ENCODE measurements at places on chromosomes 1 and 21. TPM values are rescaled to one million over a fixed set of nuclear protein-coding genes. Genes with fewer than 3 reads are reported as not detected.
A peak's percentile ranks its signal among the peaks of the same experiment; 100 is the strongest.

The KRTAP6-3 gene
- total RNA-seq, result not detected

The KRTAP19-3 gene
- total RNA-seq, result not detected

The RAB29 gene
- 13.6 TPM for total RNA-seq

The ATAD3A gene
- total RNA-seq, result 39.8 TPM

The GBP5 gene
- total RNA-seq, result 0.56 TPM

The C1QB gene
- total RNA-seq, result not detected

The SPRR4 gene
- not detected for total RNA-seq

The PDZK1 gene
- total RNA-seq, result 29.6 TPM

DNA sequence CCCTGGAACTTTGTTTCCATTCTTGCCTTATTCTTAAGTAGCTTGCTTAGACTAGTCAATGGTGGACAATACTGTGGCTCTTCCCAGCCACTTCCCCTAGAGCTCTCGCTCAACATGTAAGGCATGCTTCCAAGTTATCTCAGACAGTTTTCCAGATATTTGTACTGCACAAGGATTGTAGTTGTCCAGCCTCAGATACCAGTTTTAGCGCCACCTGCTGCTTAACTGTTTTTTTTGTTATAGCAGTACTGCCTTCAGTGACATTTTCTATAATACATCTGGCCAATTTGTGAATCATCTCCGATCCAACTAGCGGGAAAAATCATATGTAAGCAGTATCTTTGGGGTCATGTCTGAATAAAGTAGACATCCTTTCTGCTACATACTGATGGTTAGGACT, 346.7 kb upstream of the ADGRL4 start:
- DNase-seq, result no peak

- no peak for DNase-seq
These were observed 48.7 kb upstream of the PSEN2 start for GRCh38 chr1:226821719-226822085.

GRCh38 chr1:3672231-3672970, 20.1 kb downstream of the TP73 start:
- DNase-seq, result no peak

DNA sequence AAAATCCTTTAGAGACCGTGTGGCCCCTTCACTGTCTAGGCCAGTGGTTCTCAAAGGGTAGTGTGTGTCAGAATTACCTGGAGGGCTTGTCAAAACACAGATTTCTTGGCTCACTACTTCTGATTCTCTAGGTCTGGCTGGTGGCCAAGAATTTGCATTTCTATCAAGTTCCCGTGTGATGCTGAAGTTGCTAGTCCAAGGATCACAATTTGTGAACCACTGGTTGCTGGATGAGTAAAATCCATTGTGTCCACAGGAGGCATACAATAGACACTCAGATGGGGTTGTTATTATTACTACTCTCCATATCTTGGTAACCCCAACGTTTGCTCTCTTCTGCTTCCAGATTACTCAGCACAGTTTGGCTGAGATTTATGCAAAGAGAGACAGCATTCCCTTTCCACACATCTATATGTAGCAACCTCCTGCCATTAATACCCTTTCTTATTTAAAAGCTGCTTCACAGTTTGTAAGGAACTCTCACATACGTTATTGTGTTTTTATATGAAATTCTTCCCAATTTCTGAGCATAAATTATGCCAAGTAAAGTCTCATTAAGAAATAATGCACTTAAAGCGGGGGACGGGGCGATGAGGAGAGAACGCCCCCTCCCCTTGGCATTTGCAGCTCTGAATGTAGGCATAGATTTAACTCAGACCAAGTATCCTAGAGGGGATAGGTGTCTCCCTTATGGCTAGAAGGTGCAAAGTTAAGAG, 720 bp upstream of the TMCC2 start:
- DNase-seq, result no peak

DNA sequence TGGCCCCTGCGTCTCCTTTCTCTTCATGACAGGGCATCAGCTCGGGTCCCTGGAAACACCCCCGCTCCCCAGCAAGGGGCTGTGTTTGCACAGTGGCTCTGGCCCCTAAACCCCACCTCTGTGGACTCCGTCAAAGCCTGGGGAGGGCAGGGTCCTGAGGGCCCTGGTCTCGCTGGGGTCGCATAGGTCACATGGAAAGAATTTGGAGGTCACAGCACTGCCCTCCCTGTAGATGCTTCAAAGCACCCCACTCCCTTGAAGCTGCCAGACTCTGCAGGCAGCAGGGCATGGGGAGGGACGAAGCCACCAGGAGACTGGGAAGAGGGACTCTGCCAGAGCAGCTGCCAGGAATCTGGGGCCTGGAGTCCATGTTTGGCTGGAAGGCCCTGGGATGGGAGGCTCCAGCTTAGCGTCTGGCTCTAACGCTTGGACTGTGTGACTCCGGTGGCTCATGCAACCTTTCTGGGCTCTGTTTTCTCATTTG, 36.6 kb upstream of the ECE1 start:
- no peak for DNase-seq

- DNase-seq, result no peak
These were observed 126.5 kb downstream of the SPATA46 start for GRCh38 chr1:162250004-162250730.

- no peak for DNase-seq
These were observed 128.9 kb downstream of the SIK1 start for GRCh38 chr21:43297989-43298388.

- DNase-seq, result no peak
These were observed 8.1 kb downstream of the KAZN start for GRCh38 chr1:14606632-14607031.

DNA sequence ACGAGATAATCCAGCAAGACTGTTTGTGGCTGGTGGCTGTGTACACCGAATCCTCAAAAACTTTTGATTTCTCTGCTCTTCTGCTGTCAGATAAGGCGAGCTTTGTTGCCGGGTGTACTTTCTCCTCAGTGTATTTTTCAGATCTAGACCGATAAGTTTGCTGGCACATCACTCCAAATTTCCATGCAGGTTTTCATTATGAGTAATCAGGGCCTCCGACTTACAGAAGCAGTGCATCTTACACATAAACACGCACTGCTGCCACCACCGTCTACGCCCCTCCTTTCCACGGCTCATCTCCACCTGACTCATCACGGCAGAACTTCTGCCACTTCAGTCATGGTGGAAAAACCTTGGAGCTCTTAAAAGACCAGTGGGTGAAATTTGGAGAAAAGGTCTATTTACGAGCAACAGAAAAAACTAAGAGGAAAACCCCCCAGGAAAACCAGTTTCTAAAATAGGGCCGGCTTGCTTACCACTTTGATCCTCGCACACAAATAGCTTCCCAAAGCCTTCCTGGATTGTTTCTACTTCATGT, 7.7 kb downstream of the ZBTB21 start:
- DNase-seq, result no peak

DNA sequence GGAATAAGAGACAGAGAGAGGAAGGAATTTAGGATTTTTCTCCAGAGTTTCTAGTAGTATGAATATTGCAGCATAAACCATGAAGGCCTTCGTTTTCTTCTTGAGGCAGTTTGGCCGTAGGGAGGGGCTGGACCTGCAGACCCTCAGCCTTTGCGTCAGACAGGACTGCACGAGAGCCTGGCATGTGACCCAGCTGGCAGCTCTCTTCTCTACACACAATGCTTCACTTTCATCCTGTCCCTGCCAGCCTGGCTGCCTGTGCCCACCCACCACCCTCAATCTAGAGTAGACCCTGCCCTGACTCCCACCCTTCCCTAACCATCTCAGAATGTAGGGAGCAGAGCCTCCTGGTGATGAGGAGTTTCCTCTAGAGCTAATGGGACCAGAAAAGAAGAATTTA, 1.6 kb downstream of the CA14 start:
- DNase-seq, result no peak

GRCh38 chr1:21295002-21295401, 4.7 kb upstream of the ECE1 start:
- DNase-seq, result no peak

- DNase-seq, result no peak
These were observed 6.2 kb upstream of the CPLANE2 start for GRCh38 chr1:16243215-16243610.

- no peak for DNase-seq
These were observed 127.8 kb downstream of the OSBPL9 start for GRCh38 chr1:51744506-51745303.

GRCh38 chr1:22420455-22421053, 31.1 kb upstream of the ZBTB40 start:
- DNase-seq, result peak; percentile 86

DNA sequence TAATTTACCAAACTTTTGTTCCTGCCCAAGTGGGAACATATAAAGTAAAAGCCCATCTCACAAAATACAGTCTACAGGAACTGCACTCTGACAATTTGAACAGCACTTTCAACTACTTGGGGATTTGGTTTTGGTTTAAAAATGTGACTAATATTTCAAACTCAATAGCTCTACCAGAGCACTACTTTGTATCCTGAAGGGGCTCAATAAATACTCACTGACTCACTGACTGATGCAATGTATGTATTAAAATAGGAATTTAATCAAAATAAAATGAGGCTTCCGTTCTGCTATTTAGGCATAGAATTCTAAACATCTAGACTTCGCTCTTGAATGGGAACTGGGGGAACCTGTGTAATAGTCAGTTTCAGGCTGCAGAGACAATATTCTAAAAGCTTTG, 21.9 kb downstream of the EFCAB14 start:
- DNase-seq, result no peak

DNA sequence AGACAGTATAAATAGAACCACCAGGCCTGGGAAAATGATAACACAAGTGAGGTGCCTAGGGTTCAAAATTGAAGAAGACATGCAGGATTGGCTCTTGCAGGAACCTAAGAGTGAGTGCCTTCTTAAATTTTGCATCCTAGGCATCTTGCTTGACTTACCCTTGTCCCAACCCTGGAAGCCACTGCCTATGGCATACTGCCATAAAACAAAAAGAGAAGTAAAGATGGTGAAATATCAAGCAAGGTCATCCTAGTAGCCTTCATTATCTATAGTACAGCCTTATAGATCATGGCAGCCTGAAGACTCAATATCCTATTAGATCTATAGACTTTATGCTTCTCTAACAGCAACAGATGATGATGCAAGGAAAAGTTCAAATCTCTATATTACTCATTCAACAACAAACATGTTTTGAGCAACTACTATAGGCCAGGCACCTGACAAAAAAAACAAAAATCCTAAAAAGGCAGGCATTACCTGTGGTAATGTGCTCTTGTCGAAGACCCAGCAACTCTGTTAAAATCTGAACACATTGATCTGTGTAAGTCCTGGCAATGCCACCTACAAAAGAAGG, 6.3 kb downstream of the AP4B1 start:
- DNase-seq, result no peak

- no peak for DNase-seq
These were observed 3.8 kb upstream of the HPCAL4 start for GRCh38 chr1:39695016-39695415.

DNA sequence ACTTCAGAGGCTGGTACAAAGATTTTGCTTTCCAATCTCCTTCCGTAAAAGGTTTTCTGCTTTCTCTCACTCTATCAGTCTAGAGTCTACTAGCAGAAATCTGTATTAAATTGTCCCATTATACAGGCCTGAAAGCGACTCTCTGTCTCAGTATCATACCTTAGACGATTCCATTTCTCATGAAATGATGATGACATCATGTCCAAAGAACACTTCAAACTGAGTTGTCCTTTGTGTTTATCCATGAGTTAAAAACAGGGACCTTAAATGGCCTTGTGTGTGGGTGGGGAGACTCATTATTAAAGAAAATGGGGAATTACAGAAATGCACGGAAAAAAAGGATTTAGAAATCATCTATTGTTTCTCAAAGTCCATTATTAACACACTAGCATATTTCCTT, 21.0 kb upstream of the SLC44A3 start:
- no peak for DNase-seq

GRCh38 chr1:54800899-54801759, at the start of gene TTC22:
TTC22 (minus strand) TSS chr1:54801323; CDS start chr1:54801163, 160 bp downstream.
- no peak for DNase-seq

- no peak for DNase-seq
These were observed 48.6 kb downstream of the ACOT7 start for GRCh38 chr1:6345009-6345408.

- no peak for DNase-seq
These were observed 259.0 kb downstream of the FOXD2 start for GRCh38 chr1:47696737-47697441.

GRCh38 chr1:58576325-58576726, 726 bp downstream of the TACSTD2 start:
- no peak for DNase-seq

GRCh38 chr1:151801310-151801820, 3.9 kb downstream of the LINGO4 start:
- DNase-seq, result no peak

GRCh38 chr1:164310166-164310565, 248.8 kb upstream of the PBX1 start:
- no peak for DNase-seq

DNA sequence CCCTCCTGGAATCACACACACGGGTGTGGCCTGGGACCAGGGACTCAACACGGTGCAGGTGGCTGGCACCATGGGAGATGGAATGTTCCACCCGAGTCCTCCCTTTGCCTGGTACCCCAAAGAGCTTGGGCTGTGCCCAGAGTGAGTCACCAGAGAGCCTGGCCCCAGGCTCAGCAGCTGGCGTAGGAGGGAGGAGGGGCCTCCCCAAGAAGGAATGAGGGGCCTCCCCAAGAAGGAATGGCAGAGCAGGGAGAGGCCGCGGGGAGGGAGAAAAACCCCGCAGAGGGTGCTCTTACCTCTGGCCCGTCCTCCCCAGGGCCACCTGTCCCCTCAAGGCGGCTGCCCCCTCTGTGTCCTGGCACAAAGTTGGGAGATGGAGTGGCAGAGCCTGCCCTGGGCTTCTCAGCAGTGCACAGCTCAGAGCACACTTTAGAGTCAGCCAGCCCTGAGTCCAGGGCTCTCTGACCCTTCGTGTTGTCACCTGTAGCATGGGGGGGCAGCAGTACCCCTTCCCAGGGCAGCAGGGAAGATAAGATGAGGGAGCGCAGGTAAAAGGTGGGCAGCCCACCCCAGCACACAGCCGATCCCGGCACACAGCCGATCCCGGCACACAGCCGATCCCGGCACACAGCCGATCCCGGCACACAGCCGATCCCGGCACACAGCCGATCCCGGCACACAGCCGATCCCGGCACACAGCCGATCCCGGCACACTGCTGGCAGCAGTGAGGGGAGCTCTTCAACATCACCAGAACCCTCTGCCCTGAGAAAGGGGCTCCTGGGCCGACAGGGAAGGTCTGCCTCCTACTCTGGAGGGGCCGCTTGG, 20.2 kb upstream of the KCNAB2 start:
- DNase-seq, result no peak

DNA sequence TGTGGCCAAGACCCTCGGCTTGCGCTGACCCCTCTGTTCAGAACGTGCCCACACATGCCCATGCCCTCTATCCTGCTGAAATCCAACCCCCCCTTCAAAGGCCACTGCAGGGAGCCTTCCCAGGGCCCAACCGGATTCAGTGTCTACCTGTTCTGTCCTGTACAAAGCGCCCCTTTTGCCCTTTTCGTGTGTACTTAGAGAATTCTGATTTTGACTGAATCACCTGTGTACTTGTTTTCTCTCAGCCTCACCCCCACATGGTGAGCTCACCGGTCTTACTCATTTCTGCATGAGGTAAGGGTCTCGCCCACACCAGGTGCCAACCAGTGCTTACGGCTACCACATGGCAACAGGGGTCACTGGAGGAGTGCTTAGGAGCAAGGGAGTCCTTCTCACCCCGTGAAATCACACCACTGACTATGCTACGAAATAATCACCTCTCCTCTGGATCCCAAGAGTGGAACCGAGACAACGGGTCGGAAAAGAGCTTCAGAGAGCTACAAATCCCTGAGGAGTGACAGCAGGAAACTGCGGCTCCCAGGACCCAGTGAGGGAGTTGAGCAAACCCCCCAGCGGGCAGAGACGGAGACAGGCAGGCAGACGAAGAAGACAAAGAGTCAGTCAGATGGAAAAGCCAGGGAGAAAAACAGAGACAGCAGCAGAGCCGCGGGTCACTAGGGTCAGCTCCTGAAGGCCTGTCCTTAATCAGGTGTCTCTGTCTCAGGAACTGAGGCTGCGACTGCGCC, 2.1 kb upstream of the S100A2 start:
- DNase-seq, result no peak
